Motor neuron (in vitro differentiated cells): ENCODE measurements at places on chromosomes 2 and 18. TPM values are rescaled to one million over a fixed set of nuclear protein-coding genes. Genes with fewer than 3 reads are reported as not detected.

KLHL14 gene
- total RNA-seq, result 0.29 and 0.30 TPM in 2 replicates

BMPR2 gene
- 17.8 and 19.8 TPM in 2 replicates for total RNA-seq

PLEKHM3 gene
- total RNA-seq, result 9.3 and 11.0 TPM in 2 replicates

GRHL1 gene
- 2.6 and 3.5 TPM in 2 replicates for total RNA-seq

ITGA4 gene
- total RNA-seq, result 57.9 and 58.3 TPM in 2 replicates

ZNF892 gene
- total RNA-seq, result 11.7 and 11.9 TPM in 2 replicates

RIOK3 gene
- 113 and 116 TPM in 2 replicates for total RNA-seq

ACVR1C gene
- 0.74 and 0.93 TPM in 2 replicates for total RNA-seq

MYCN gene
- 7.4 and 7.7 TPM in 2 replicates for total RNA-seq

GALNT3 gene
- total RNA-seq, result 0.62 and 0.63 TPM in 2 replicates

REG1B gene
- total RNA-seq, result not detected in 2 replicates

RESP18 gene
- not detected in 2 replicates for total RNA-seq

EML6 gene
- 15.5 and 20.0 TPM in 2 replicates for total RNA-seq

RNF152 gene
- total RNA-seq, result 0.86 and 1.2 TPM in 2 replicates

GRCh38 chr18:44774191-44774590, 93.5 kb downstream of the SETBP1 start:
- ATAC-seq, result no peak

DNA sequence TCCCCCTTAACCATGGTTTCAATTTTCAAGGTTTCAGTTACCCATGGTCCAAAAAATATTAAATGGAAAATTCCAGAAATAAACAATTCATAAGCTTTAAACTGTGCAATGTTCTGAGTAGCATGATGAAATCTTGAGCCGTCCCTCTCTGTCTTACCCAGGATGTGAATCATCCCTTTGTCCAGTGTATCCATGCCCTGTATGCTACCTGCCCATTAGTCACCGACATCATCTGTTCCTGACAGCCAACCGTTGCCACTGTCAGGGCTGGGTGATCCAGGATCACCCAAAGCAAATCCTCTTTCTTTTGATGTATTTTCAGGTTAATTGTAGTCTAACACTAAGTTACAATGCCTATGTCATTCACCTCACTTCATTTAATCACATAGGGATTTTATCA, 15.7 kb upstream of the OLA1 start:
- peak; percentile 88 for ATAC-seq

DNA sequence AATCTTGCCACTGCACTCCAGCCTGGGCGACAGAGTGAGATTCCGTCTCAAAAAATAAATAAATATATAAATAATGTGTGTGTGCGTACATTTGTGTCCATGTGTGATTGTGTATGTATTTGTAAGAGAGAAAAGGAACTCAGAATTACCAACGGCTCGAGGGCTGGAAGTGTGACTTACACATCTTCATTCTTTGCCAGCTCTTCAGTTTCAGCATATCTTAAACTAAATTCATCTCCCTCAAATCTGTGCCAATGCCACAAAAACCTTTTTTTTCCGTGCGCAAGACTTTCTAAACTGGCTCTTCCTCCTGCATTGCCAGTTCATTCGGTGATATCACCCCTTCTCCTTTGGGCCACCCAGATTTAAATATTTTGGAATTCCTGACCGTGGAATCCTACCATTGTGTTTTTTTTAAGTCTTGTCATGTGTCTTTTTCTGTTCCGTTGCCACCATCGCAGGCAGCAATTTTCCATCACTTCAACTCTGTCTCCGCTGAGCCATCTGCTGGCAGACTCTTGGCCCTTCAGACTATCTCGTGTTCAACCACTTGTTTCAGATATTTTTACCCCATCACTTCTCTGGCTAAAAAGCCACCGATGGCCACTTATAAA, 77.0 kb upstream of the ZNF532 start:
- no peak for ATAC-seq

DNA sequence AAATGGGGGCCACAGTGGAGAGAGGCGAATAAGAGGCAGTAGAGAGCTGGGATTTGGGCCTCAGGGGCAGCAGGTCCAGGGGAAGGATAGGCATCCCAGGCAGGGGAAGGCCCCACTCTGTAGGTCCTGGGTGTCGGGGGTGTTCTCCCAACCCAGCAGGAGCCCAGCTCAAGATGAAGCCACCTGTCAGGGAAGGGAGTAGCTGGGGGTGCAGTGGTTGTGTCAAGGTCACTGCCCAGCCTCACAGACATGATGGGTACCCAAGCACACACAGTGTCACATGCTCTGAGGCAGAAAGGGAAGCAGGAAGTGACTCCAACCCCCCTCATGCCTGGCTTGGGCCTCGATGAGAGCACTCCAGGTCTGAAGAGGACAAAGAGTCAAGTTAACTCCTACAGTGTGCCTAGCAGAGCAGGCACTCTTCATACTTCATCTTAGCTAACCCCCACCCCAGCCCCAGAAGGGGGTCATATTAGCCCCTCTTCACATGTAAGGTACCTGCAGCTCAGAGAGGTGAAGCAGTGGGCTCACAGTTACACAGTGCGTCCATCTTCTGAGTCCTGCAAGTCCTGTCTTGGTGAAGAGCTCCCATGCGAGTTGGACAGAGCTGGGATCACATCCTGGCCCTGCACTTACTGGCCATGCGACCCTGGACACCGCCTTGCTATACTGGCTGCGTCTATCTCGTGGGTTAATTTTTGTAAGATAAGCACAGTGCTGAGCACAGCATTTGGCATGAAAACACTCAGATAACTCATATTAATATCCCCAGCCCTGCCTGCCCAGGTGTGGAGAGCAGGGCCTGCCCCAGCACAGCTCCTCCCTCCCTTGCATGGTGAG, 72.6 kb upstream of the DAPL1 start:
- no peak for ATAC-seq

GRCh38 chr2:42425697-42426096, 64.7 kb upstream of the COX7A2L start:
- no peak for ATAC-seq

- ATAC-seq, result peak; percentile 51
Measured at GRCh38 chr2:212005085-212005671, 533.4 kb downstream of the ERBB4 start.

- peak; percentile 49 for ATAC-seq
Measured at GRCh38 chr18:51622702-51623101, 425.2 kb upstream of the MEX3C start.

GRCh38 chr2:401019-401679, 113.3 kb upstream of the ALKAL2 start:
- ATAC-seq, result peak; percentile 88

GRCh38 chr2:152729844-152730243, 11.4 kb downstream of the ARL6IP6 start:
- no peak for ATAC-seq

- ATAC-seq, result no peak
Measured at GRCh38 chr18:77208964-77209363, 40.7 kb upstream of the GALR1 start.

GRCh38 chr2:118442996-118443553, 354.8 kb downstream of the INSIG2 start:
- ATAC-seq, result no peak

DNA sequence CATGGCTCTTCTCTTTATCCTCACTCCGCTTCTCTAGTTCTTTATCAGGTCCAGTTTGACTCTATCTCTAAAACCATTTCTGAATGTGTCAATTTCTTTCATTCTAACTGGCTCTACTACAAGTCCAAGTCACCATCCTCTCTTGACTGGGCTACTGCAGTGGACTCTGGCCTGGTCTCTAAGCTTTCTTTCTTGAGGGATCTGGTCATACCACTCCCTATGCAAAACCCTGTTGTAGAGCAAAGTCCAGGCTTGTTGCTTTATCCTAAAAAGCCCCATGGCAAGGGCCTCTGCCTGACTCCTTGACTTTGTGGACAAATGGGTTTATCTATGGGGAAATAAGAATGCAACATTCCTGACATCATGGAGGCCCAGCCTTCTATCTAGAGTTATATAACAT, 87.1 kb downstream of the BCL2L11 start:
- ATAC-seq, result no peak

DNA sequence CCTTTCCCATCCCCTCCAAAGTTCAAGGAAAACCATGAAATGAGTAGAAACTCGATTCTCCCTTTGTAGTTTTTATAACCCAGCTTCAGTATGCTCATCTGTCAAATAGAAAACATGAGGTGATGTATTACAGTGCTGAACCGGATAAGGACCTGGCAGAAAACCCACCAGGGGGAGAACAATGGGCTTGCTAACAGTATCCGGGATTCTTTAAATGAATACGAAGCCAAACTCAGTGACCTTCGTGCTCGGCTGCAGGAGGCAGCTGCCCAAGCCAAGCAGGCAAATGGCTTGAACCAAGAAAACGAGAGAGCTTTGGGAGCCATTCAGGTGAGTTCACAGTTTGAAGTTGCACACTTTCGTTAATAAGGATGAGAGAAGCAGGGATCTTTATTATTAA, 113.6 kb upstream of the TTC39C start:
- no peak for ATAC-seq

GRCh38 chr2:64720535-64721319, 67.0 kb upstream of the SERTAD2 start:
- ATAC-seq, result peak; percentile 59

- no peak for ATAC-seq
Measured at GRCh38 chr2:15947431-15947830, 7.1 kb downstream of the MYCN start.

DNA sequence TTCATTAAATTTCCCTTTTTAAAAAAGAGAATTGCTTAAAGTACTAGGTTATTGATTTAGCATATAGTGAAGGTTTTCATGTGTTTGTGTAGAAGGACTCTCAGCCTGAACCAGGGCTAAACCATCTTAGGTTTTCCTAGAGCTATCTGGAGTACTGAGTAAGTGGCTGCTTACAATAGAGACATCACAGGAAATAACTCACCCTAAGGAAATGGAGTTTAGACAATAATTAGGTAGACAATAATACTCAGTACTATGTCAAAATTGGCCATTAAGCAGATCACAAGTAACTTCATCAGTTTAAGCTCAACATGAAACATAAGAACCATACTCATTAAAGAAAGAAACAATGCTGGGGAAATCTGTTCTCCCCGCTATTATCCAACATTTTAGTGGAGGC, 240.0 kb downstream of the RND3 start:
- no peak for ATAC-seq

GRCh38 chr2:160205505-160205904, 5.4 kb upstream of the ITGB6 start:
- ATAC-seq, result peak; percentile 21

- ATAC-seq, result no peak
Measured at GRCh38 chr2:161005170-161005569, 155.1 kb upstream of the TANK start.

GRCh38 chr2:156896294-156896693, 361.2 kb upstream of the GALNT5 start:
- ATAC-seq, result no peak

DNA sequence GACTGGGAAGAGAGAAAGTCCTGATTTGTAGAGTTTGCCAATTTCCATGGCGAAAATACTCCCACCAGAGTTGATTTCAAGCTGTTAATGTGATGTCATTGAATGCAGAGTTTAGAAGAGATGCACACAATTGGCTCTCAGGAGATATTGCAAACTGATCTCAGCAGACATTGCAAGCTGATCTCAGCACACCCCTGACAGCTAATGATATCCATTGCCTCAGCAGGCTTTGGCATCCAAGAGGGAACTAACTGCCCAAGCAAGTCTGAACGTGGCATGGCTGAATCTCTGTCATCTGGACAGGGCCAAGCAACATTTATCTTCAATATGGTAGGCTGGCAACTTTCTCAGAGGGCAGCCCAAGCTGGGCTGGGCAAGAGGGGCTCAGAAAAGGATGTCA, 78.4 kb upstream of the CYP1B1 start:
- no peak for ATAC-seq

DNA sequence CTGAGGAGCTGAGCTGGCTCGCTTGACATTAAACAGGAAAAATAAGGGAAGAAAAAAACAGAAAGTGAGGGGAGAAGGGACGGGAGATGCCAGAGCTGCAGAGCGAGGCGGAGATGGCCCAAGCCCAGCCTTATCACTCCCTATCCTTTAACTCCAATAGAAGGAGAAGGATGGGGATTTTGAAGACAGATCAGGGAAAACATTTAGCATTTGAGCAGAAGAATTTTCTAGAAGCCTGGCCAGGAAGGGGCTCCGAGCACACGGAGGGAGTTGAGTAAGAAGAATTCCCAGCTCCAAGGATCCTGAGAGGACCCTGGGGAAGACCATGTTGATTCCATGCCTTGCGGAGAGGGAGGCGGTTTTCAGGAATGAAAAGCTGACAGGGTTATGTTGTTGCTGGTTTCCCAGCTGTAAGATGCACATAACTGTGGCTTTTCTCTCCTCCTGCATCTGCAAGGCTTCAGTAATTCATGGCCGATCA, 35.6 kb downstream of the TWIST2 start:
- no peak for ATAC-seq

DNA sequence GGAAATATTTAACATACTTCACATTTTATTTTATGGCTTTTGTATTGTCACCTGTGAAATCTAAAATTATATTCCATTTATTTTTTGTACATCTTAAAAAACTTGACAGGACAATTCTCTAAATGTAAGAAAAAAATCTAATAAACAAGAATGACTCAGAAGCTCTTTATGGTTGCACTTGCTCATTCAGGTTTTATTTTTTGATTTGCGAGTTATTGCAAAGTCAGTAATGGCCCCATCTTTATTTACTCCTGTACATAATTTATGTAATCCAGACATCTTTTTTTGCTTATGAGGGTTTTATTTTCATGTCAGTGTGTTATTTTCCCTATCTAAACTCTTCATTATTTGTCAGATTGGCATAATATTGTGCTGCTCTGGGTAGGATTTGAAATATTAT, 145.1 kb downstream of the MBD5 start:
- no peak for ATAC-seq

DNA sequence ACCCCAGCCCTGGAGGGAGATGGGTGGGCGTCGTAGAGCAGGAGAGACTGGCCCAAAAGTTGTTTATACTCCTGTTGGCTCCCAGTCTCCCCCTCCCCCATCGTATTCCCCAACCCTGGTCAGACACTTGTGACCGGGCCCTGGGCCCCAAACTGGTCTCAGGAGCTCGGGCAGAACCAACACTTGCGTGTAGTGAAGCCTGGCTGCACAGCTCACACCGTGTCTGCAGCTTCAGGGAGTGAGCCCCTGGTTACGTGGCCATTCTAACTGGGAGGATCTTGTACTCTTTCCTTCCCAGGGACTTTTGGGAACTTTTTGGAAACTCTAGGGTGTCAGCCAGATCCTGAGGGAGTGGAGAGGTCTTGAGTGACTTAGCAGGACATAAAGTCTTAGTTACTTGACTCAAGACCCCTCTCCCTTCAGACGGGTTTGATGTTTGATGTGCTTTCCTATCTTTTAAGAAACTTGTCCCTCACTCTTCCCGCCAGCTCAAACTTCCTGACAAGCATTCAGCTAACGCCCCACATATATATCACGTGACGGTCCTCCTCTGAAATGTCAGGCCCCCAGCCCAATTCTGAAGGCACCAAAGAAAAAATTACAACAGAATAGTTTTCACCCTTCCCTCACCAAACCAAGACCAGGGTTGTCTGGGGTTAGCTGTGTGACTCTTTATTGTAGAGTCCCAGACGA, 2.3 kb downstream of the PKDCC start:
- no peak for ATAC-seq

- no peak for ATAC-seq
Measured at GRCh38 chr2:127052057-127052770, 54.7 kb downstream of the BIN1 start.
